ENCODE measurements at places on chromosomes 13 and 19.

DNA sequence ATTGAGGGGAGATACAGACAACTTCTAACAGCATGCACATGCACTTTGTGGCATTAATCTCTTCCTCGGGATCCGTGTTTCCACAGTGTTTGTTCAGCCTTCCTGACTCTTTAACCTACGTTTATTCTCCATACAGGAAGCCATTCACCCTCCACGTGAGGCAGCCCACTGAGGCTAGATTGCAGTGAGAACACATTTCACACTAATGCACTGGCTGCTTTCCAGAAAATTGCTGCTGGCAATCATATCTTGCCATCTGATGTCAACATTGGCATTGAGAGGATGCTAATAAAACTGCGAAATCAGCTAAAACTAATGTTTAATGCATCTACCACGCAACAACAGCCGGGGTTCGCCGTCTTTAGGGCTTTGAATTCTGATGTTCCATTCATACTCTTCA, 30.0 kb downstream of the DCLK1 start:
- DNase-seq, result no peak

DNA sequence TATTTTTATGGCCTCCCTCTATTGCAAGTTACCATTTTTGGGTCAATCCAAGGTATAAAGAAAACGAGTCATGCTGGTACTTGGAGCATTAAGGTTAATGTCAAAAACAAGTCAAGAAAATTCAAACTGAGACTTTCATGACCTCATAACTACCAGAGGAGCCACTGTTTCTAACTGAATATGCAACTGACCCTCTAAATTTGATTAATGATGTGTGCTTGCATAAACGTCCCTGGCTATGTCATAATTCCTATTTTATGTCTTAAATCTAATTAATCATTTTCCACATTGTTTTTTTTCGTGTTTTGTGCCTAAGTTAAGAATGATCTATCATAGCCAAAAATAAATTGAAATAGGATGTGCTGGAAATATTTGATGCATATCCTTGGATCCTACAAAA, 396.7 kb upstream of the GPC6 start:
- DNase-seq, result no peak

- no peak for DNase-seq
These were observed 83.6 kb upstream of the ARHGEF7 start for GRCh38 chr13:111031531-111031961.

GRCh38 chr19:29644210-29644609, 21.1 kb upstream of the PLEKHF1 start:
- DNase-seq, result no peak

GRCh38 chr19:41174297-41174928, 18.6 kb upstream of the CYP2S1 start:
- DNase-seq, result no peak

GRCh38 chr19:49339301-49340068, 4.3 kb downstream of the CD37 start:
- DNase-seq, result peak; percentile 87

- peak; percentile 18 for DNase-seq
These were observed 14.9 kb upstream of the FRY start for GRCh38 chr13:32016631-32017030.

GRCh38 chr13:68019901-68020300, 789.8 kb upstream of the PCDH9 start:
- peak; percentile 6 for DNase-seq

DNA sequence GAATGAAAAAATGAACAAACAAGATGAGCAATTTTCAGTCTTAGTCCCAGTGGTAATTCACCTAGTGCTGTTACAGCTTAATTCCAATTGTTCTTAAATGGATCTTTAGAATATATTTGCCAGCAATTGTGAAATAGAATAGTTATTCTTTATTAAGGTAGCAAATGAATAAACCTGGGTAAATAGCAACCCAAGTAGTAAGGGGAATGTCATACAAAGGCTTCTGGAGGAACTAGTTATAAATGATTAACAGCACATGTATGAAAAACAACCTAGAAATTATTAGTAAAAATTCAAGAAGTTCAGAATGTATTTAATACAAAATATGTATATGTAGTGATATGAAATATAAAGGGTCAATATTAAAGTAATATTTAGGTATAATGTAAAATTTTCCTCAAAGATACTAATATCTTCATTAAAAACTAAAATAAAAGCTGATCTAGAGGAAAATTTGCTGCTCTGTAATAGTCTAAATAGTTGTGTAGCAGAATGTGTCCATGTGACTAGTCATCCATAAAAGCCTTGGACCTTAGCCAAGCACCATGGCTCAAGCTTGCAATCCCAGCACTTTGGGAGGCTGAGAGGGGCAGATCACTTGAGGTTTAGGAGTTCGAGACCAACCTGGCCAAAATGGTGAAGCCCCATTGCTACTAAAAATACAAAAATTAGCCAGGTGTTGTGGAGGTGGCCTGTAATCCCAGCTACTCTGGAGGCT, 535.9 kb upstream of the ATXN8OS start:
- DNase-seq, result no peak

GRCh38 chr19:10761443-10762250, 43.8 kb downstream of the DNM2 start:
- DNase-seq, result no peak

GRCh38 chr19:30150626-30151025, 208.6 kb downstream of the URI1 start:
- no peak for DNase-seq

DNA sequence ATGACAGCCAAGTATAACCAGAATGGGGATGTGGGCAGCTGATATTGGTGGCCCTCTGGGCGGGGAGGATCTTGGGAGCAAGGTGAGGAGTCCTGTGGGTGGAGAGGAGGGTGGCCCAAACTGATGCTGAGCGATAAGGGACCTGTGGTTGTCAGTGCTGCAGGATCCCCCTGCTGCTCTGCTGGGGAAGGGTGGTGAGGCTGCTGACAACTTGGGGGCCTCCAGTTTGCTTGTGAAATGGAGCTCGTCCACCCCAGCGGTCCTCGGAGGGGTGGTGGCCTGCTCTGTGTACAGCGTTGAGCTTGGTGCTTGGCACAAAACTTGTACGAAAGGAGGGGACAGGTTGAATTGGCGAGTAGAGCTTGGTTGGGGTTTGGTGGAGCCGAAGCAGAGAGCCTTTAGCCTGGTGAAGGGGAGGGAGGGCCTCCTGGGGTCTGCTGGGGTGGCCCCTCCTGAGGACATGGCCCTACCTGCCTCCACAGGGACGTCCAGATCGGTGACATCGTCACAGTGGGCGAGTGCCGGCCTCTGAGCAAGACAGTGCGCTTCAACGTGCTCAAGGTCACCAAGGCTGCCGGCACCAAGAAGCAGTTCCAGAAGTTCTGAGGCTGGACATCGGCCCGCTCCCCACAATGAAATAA, 2.9 kb downstream of the RPS11 start:
- DNase-seq, result no peak

DNA sequence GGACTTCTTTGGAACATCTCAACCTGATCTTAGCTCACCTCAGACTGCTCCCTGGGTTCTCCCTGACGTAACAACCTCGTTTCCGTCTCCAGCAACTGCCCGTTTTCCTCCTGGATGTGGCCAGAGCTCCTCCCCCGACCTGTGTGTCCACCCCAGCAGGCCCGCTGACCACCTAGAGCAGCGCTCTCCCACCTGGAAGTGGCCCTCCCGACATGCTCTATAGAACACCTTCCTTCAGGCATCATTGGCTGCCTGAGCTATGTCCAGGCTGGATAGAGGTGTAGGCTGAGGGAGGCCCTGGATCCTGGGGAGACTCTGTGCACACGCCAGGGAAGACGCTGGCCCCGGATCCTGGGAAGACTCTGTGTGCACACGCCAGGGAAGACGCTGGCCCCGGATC, 81.3 kb downstream of the TEX29 start:
- no peak for DNase-seq

DNA sequence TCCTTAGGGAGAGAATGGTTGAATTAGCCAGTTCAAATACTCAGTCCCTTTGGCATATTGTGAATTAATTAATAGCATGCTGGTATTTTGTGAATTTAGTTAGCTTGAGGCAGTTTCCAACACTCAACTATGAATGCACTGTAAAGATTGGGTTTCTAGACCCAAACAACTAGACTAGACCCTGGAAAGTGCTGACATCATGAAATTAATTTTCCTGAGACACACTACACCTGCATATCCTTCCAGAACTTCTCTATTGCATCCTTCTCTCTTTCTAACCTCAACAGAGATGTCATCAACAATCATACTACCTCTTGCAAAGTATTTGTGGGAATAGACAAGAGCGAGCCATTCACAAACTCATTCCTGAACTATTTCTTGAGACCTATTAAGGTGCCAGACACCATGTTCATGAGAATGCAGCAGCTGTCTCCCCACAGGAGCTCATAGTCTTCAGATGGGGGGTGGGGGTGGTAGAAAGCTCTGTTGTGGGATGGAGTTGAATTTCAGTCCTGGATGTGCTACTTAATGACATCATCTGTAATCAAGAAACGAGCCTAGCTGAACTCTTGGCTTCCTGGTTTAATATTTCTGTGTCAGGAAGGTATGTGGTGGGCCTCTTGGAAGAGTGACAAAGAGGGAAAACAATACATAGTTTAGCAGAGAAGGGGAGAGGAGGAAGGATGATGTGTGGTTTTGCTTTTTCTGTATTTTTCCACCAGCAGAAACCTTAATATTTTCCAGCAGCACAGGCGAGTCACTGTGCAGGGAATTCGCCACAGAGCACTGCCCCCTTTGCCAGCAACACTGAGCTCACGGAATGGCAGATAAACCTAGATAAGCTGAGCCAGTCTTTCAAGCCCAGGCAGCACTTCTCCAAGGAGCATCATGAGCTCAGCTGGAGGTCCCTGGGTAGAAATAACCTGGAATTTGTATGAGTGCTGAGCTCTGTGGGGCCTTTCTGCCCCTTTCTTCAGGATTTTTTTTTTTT, 53.1 kb upstream of the CYSLTR2 start:
- peak; percentile 20 for DNase-seq

DNA sequence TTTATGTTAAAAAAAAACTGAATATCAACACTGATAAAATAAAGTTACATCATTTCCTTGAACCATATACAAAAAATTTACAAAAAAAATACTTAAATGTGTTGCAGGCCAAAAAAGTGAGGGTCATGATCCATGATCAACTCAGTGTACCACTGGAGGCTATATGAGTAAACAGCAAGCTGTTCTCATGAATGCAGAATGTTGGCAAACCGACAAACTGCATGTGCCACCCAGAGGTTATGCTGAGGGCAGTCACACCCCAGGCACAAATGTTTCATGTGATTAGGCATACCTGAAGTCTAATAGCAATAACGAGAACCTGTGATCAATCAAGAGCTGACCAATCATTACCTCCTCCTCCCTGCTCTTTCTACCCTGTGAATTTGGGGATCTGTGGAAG, 91.9 kb downstream of the ZNF431 start:
- DNase-seq, result no peak

- no peak for DNase-seq
These were observed 17.4 kb downstream of the CHST8 start for GRCh38 chr19:33639035-33639681.

- DNase-seq, result peak; percentile 63
These were observed 17.7 kb downstream of the NFIX start for GRCh38 chr19:13012690-13013608.
